Stimulated activated CD4-positive, alpha-beta T cell treated with anti-CD3 and anti-CD28 coated beads, Interleukin-15, amount 100 ng/mL, for 48 hours (primary cell): ENCODE measurements at places on chromosomes 13 and 19.

GRCh38 chr13:39407786-39408185 lies 195.2 kb downstream of the LHFPL6 start:
- no peak for DNase-seq

DNA sequence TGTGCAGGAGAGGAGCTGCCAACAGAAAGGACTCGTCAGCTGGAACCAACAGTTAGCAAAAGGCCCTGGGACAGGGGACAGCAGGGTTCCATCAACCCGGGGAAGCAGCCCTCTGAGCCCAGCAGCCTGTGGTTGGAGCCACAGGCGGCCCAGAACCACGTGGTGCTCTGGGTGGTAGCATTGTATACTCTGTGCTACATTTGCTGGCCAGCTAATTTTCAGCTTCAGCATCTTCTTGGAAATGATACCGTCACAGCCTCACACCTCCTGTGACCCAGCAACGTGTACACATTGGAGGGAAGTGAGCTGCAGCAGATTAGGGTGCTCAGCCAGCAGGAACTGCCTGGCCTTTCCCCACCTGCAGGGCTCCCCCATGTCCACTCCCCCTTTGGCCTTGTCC lies 13.1 kb upstream of the MTIF3 start:
- no peak for DNase-seq

DNA sequence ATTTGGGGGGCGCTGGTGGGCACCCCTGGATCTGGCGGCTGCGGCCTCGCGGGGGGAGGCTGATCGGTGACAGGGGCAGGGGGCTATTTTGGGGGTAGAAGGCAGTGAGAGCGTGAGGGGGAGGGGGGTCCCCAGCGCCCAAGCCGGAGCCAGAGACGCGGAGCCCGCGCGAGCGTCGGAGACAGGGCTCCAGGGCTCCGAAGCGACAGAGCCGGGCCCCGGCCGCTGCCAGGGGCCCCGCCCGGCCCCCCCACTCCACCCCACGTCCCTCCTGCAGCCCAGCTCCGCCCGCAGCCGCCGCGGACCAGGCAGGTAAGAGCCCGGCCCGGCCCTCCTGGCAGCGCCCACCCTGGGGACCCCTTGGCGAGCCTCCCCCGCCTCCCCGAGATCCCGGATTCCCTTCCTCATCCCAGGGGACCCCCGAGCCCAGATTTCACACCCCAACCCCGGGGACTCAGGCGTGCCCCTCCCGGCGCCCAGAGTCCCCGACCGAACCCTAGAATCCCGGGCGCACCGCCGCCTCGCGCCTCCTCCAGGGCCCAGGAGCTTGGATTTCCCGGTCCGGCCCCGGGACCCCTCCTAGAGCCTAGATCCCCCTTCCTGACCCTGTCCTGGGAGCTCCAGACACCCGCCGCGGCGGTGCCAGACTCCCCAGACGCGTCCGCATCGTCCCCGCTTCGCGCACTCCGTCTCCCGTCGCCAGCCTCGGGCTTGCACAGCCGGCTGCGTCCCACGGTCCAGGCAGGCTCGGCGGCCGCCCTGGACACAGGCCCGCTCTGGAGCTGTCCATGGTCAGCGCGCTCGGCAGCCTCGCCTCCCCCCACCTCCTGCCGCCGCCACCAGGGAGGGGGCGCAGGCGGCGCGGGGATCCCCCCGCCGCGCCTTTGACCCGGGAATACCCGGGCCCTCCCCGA lies at the start of gene PPFIA3:
PPFIA3 (plus strand) TSS at position 134 of the 914 bp plus-strand sequence. CDS start 8,330 bp downstream, outside the sequence.
- no peak for DNase-seq

DNA sequence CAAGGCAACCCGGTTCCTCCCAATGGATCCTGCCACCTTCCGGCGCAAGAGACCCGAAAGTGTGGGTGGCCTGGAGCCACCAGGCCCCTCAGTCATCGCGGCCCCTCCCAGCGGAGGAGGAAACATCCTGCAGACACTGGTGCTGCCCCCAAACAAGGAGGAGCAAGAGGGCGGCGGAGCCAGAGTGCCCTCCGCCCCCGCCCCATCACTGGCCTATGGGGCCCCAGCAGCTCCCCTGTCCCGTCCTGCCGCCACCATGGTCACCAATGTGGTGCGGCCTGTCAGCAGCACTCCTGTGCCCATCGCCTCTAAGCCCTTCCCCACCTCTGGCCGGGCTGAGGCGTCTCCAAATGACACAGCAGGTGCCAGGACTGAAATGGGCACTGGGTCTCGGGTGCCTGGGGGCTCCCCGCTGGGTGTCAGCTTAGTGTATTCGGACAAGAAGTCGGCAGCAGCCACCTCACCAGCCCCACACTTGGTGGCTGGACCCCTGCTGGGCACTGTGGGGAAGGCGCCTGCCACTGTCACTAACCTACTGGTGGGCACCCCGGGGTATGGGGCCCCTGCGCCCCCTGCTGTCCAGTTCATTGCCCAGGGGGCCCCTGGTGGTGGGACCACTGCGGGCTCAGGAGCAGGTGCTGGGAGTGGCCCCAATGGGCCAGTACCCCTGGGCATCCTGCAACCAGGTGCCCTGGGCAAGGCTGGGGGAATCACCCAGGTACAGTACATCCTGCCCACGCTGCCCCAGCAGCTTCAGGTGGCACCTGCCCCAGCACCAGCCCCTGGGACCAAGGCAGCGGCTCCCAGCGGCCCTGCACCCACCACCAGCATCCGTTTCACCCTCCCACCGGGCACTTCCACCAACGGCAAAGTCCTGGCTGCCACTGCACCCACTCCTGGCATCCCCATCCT lies 11.2 kb upstream of the PRR19 start:
- DNase-seq: no peak

DNA sequence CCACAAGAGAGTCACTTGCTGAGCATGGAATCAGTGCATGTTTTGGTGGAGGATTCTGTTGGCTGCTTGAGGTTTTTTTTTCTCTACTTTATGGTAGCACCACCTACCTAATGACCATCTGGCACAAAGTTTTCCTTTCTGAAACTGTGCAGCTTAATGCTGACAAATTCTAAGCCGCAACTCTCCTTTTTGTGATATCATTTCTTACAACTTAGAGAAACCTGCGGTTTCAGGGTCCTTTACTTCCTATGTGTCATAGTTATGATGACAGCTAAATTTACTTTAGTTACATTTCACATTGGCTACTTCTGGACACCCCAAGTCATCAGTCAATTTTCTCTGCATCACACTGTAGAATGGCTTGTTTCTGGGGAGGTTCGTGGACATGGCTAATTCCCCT lies 115.4 kb upstream of the TMTC4 start:
- DNase-seq: no peak

- DNase-seq: no peak
Observed at GRCh38 chr19:3653865-3654513, 27.4 kb upstream of the CACTIN start.
